Sigmoid colon (tissue), 7 donors: ENCODE measurements at places on chromosomes 16 and 17.

DNA sequence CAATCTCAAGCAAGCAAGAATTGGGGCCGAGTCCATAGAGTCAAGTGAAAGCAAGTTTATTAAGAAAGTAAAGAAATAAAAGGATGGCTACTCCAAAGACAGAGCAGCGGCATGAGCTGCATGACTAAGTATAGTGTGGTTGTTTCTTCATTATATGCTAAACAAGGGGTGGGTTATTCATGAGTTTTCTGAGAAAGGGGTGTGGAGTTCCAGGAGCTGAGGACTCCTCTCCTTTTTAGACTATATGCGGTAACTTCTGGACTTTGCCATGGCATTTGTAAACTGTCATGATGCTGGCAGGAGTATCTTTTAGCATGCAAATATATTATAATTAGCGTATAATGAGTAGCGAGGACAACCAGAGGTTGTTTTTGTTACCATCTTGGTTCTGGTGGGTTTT is 819.9 kb downstream of the KCNJ2 start:
- H3K4me3 ChIP-seq = no peak overlapping the region
- H3K27me3 ChIP-seq = no peaks in the 10 kb centered on the region
- DNase-seq = no peak
- H3K4me1 ChIP-seq = no peaks in the 10 kb centered on the region
- no peaks in the 10 kb centered on the region for H3K36me3 ChIP-seq

- H3K27me3 ChIP-seq = no peaks in the 10 kb centered on the region
- H3K27ac ChIP-seq = no peak overlapping the region
- peaks cover 33% of the 10 kb centered on the region for H3K36me3 ChIP-seq
- H3K4me3 ChIP-seq = no peak overlapping the region
Observed at GRCh38 chr17:29100296-29100695, 57.4 kb downstream of the PIPOX start.

DNA sequence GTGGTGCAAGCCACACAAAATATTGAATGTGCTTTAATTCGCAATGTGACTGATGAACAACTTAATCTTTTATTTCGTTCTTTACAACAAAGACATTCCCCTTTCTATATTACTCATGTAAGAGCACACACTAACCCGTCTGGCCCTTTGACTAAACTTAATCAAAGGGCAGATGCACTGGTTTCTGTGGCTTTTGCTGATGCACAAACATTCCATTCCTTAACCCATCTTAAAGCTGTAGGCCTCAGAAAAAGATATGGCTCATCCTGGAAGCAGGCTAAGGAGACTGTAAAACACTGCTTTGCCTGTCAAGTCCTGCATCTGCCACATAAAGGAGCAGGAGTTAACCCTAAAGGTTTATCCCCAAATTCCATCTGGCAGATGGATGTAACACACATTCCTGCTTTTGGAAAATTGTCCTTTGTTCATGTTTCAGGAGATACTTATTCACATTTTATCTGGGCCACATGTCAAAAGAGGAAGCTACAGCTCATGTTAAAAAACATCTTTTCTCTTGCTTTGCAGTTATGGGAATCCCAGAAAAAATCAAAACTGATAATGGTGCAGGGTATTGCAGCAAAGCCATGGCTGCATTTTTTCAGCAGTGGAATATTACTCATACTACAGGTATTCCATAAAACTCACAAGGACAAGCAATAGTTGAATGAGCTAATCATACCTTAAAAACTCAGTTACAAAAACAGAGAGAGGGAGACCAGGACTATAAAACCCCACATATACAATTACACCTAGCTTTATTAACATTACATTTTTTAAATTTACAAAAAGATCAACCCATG is 137.2 kb downstream of the AHSP start:
- no peaks in the 10 kb centered on the region for H3K4me1 ChIP-seq
- H3K4me3 ChIP-seq = no peak overlapping the region
- H3K36me3 ChIP-seq = no peaks in the 10 kb centered on the region
- no peak overlapping the region for H3K27ac ChIP-seq

DNA sequence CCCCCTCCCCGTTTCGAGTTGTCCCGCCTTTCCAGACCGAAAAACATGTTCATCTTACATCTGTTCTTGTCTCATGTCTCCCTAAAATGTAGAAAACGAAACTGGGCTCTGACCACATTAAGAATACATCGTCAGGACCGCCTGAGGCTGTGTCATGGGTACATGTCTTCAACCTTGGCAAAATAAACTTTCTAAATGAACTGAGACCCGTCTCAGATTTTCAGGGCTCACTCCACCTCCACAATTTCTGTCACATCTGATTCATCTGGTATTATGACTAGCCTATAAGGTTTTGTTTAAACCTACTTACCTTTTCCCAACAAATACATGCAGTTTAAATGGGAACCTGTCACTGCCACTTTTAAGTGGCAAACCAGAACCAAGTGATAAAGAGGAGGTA is 621 bp downstream of the SDR42E1 start:
- DNase-seq = no peak
- H3K4me3 ChIP-seq = peak overlapping the region; percentile 43
- H3K27me3 ChIP-seq = no peaks in the 10 kb centered on the region

DNA sequence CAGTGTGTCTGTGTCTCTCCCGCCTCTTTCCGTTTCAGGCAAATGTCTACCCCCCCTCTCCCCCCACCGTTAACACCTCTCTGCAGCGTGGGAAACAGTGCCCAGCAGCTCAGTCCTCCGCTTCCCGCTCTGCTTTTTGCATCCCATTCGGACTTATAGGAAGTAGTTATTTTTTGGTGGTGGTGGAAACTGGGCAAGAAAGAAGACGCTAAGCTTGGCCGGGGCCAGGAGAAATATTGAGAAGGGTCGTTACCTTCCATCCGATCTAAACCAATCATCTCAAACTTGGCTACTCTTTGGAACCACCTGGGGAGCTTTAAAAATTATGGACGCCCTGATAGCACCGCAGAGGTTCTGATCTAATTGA is 499 bp upstream of the HLF start:
- no peaks in the 10 kb centered on the region for H3K27me3 ChIP-seq
- peak overlapping the region; percentile 70 for H3K4me3 ChIP-seq
- H3K36me3 ChIP-seq = no peaks in the 10 kb centered on the region
- peaks cover 18% of the 10 kb centered on the region for H3K4me1 ChIP-seq
- peak overlapping the region; percentile 93 for H3K27ac ChIP-seq
- no peak for DNase-seq

DNA sequence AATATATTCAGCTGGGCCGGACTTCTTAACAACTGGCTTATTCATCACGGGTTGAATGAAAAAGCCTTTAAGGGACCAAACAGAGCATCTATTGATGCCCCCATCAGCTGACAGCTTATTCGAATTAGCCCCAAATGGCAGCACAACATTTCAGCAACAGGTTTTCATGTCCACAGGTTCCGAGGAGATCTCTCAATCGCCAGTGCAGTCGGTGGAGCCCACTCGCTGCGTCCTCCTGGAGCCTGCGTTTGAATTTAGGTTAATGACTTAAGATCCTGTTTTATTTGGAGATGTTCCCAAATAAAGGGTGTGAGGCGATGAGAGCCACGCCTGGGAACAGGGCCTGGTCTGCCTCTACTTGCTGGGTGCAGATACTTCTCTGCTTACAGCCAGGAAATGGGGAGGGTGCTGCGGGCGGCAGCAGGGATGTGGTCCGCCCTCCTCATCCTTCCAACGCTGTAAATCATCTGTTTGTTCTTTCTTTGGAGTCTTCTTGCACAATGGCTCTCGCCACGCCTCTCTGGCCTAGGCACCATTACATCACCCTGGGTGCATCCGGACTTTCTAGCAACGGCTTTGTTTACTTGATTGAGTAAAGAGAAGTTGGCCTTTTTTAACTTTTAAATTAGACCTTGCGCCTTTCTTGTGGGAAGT is 22.6 kb downstream of the NDE1 start:
- H3K4me1 ChIP-seq = peaks cover 23% of the 10 kb centered on the region
- H3K27me3 ChIP-seq = no peaks in the 10 kb centered on the region
- peak overlapping the region; percentile 10 for H3K4me3 ChIP-seq
- peaks cover 11% of the 10 kb centered on the region for H3K36me3 ChIP-seq
- DNase-seq = peak; percentile 98
- H3K27ac ChIP-seq = peak overlapping the region; percentile 85

- DNase-seq = no peak
- H3K27me3 ChIP-seq = no peaks in the 10 kb centered on the region
- H3K4me1 ChIP-seq = no peaks in the 10 kb centered on the region
Observed at GRCh38 chr16:69691980-69692911, 34.1 kb downstream of the NQO1 start.

- no peaks in the 10 kb centered on the region for H3K4me1 ChIP-seq
- H3K4me3 ChIP-seq = no peak overlapping the region
- H3K36me3 ChIP-seq = no peaks in the 10 kb centered on the region
- peak; percentile 27 for DNase-seq
Observed at GRCh38 chr16:81891736-81892364, 112.8 kb downstream of the PLCG2 start.
